CD8-positive, alpha-beta memory T cell (primary cell): ENCODE measurements at places on chromosomes 4 and X.

- DNase-seq, result no peak
These were observed 34.0 kb downstream of the STARD8 start for GRCh38 chrX:68681443-68681941.

- no peak for DNase-seq
These were observed at the start of gene FTHL17 for GRCh38 chrX:31071725-31072124. Gene FTHL17 (minus strand): TSS chrX:31072041. CDS start chrX:31071953, 88 bp downstream.

DNA sequence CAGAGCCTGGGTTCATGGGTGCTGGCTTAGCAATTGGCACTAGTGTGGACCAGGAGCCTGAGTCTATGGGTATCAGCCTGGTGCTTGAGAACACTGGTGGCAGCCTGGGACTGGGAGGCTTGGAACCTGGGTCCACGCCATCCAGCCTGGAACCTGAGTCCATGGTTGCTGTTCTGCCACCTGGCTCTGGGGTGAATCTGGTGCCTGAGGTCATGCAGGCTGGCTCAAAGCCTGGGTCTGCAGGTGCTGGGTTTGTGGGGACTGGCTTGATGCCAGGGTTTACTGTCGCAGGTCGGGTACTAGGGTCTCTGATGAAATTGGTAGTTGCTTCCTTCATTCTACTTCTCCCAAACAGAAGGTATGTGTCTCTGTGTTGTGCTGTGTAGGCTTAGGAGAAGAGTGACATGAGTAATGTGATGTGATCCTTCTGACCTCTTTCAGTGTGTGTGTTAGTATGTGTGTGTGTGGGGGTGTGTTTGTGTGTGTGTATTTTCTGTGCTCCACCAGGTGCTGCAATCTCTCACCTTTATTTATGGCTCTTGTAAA is 517.0 kb upstream of the EPHA5 start:
- no peak for DNase-seq

DNA sequence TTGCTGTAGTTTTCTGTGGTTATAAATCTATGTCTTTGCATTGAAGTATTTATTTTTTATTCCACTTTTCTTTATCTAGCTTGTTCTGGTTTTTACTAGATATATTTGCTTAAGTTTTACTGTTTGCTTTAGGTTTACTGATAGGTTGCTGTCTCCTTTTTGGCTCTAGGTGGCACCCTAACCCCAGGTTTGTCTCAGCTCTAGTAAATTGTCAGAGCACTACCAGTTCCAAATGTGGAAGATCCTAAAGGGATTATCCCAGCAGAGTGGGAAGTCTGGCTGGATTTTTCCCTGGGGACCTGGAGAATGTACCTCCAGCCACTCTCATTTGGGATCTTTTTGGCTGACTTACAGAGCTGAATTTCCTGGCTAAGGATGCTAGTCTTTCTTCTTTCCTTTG is 106.1 kb downstream of the PBDC1 start:
- peak; percentile 38 for DNase-seq

- no peak for DNase-seq
These were observed at the start of gene PSAPL1 for GRCh38 chr4:7434766-7435150. Gene PSAPL1 (minus strand): TSS chr4:7434930. CDS start chr4:7434879, 51 bp downstream.

DNA sequence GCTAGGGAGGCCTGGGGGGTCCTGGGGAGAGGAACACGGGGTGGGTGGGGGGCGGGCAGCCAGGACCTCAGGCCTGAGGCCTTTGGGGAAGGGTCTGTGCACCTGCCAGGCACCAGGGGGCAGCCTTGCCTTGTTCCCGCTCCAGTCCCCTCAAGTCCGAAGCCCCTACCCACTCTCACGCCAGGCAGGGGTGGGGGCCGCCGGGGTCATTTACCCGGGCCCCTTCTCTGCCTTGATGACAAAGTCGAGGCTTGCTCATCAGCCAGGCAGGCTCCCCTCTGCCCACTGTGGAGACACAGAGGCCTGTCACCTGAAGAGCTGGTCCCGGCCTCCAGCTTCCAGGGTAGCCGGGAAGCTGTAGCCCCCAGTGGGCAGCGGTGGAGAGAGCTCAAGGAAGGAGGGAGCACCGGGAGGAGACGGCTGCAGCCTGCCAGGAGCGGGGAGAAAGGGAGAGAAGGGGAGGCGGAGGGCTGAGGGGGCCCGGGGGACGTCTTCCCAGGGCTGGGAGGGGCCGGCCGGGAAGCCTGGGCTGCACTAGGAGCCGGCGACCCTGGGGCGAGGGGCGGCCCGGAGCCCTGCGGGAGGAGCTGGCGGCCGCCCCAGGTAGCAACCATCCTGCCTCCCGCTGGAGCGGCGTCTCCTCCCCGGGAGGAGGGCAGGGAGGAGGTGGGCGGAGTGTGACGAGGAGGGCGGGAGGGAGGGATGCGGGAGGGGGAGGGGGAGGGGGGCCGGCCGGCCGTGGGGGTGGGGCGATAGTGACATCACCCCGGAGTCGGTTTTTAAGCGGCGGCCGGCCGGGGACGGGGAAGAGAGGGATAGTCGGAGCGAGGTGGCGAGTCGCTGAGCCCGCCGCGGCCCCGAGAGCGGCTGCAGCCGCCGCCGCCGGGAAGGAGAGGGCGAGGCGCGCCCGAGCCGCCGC is at the start of gene SLC6A8:
Gene SLC6A8 (plus strand): TSS at position 806 of the 919 bp plus-strand sequence. CDS start 649 bp downstream, outside the sequence.
- peak; percentile 19 for DNase-seq

DNA sequence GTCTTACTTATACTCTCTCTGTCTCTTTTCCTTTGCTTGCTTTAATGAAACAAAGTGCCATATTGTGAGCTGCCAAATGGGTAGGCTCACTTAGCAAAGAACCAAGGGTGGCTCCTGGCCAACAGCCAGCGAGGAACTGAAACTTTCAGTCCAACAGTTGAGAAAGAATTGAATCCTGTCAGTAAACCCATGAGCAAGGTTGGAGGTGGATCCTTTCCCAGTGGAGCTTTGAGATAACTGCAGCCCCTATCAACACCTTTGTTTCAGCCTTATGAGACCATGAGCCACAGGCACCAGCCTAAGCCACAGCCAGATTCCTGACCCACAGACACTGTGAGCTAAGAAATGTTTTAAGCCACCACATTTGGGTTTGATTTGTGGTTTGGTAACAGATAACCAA is 362.2 kb downstream of the PDGFC start:
- DNase-seq, result no peak

DNA sequence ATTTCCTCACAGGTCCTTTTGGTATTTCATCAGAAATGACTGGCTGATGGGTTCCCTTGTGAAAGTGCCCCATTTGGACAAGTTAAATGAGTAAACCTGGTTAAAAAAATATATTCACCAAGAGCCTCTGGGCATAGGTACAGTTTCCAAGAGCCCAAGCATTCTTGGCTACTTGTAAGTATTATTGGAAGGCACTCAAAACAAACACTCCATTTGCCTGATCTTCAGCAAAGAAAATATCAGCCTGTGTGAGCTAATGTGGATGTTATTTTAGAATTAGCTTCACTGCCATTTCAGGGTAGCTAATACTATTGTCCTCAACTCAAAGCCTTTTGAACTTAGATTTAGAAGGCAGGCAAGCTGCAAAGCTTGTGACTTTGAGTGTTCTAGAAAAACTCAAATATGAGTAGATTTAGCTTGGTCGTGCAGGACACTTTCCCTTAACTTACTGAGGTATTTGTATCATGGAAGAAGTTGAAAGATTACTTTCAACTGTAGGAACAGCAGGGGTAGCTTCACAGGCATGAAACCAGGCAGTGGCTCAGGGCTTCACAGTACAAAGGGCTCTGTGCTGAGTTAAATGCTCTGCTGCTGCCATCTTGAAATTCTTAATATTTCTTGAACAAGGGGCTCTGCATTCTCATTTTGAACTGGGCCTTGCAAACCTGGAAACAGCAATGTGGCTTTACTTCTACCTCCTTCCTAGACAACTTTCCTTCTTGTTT is 177.2 kb downstream of the AMELX start:
- no peak for DNase-seq
